Sigmoid colon (tissue), 7 donors: ENCODE measurements at places on chromosomes 6 and 20. TPM values are rescaled to one million over a fixed set of nuclear protein-coding genes. Genes with fewer than 3 reads are reported as not detected.

Gene LPA
- not detected for total RNA-seq

DNA sequence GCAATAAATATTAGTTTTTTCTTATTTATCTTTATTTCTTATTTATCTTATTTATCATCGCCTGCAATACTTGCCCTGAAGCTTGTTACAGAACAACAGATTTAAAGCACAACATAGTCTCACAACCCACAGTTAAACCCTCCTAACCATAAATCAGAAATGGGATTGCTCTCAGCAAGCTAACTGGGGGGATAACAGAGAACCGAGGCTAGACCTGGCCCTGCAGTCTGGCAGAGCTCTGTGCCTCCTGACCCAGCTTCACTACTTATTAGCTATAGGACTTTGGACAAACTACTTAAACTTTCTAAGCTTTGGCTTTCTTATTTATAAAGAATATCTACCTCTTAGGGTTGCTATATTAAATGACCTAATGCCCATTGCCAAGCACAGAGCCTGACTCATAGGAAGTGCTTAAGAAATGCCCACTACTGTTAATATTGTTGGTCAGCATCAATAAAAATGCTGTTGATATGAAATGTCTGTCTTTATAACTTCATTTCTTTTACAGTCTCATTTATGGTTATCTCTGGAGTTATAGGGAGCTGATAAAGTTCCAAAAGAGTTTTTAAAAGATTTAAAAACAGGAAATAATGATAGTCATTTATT is 87.9 kb upstream of the BEND6 start:
- DNase-seq = no peak

- no peak for DNase-seq
Observed at GRCh38 chr6:44843734-44844133, 456.2 kb downstream of the CDC5L start.

- peak; percentile 99 for DNase-seq
Observed at GRCh38 chr6:170049641-170050561, 241.0 kb downstream of the DLL1 start.
